ENCODE measurements at places on chromosomes 2 and 18. TPM values are rescaled to one million over a fixed set of nuclear protein-coding genes. Genes with fewer than 3 reads are reported as not detected.

Gene IL1F10
- total RNA-seq: not detected

Gene LMAN2L
- 19.5 TPM for total RNA-seq

Gene ERFE
- 2.4 TPM for total RNA-seq

Gene SNTG2
- not detected for total RNA-seq

Gene ANKRD53
- 0.72 TPM for total RNA-seq

Gene OR6B2
- total RNA-seq: not detected

Gene CAPN14
- total RNA-seq: not detected

Gene UGT1A10
- 0.22 TPM for total RNA-seq

Gene ZNF519
- total RNA-seq: 9.6 TPM

Gene SLC16A14
- 0.29 TPM for total RNA-seq

Gene RSAD2
- 0.43 TPM for total RNA-seq

Gene TCF23
- not detected for total RNA-seq

Gene NEU4
- not detected for total RNA-seq

Gene KLHL30
- total RNA-seq: 1.1 TPM

Gene COL4A3
- under 0.01 TPM for total RNA-seq
